Activated naive CD4-positive, alpha-beta T cell treated with Interleukin-2 at 50 U/mL for 16 hours (primary cell): ENCODE measurements at places on chromosomes 1 and 21.

GRCh38 chr1:193183019-193183627 is 3.3 kb downstream of the B3GALT2 start:
- no peak for DNase-seq

DNA sequence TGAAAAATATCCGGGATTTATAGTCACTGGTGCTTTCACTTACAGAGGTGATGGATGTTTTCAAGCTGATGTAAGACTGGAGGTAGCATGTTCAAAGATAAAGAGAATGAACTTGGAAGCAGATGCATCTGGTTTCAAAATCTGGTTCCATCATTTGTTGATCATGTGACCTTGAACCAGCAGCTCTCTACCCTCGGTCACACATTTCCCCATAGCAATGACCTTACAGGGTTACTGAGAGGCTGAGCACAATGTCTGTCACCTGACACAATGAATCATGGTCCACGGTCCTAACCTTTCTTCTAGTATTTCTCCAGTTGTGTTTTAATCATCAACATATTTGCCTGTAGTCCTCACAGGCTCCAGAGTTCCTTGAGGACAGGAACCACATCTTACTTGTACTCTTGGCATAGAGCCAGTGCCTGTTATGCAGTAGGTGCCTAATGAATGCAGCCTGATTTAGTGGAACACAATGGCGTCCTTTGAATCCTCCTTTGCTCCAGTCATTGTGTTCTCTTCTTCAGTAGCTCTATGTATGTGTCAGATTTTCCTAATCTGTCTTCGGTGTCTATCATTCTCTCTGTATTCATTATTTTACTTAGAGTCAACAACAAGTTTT is 667.3 kb downstream of the PTPRU start:
- DNase-seq, result no peak

GRCh38 chr1:89844241-89844807 is 23.5 kb downstream of the LRRC8D start:
- DNase-seq, result peak; percentile 59

- DNase-seq, result no peak
These were observed 410.7 kb downstream of the SIPA1L2 start for GRCh38 chr1:232218955-232219865.

GRCh38 chr1:195804547-195804946 is 803.7 kb downstream of the KCNT2 start:
- DNase-seq, result no peak

- DNase-seq, result no peak
These were observed 5.3 kb upstream of the VASH2 start for GRCh38 chr1:212945056-212945455.

DNA sequence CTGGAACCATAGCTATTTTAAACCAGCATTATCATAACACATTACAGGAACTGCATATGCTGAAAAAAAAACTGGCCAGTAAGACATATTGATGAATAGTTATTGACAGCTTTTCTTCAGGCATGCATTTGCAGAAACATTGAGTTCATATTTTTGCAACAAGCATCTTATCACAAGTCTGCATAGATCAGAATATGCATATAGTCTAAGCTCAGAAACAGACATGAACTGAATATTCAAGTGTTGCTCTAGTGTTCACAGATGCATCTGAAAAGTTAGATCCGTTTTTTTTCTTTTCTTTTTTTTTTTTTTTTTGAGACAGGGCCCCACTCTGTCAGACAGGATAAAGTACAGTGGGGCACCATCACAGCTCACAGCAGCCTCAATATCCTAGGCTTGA is 22.8 kb downstream of the PRMT6 start:
- no peak for DNase-seq

GRCh38 chr1:168676861-168677260 is 52.1 kb downstream of the DPT start:
- DNase-seq, result no peak

DNA sequence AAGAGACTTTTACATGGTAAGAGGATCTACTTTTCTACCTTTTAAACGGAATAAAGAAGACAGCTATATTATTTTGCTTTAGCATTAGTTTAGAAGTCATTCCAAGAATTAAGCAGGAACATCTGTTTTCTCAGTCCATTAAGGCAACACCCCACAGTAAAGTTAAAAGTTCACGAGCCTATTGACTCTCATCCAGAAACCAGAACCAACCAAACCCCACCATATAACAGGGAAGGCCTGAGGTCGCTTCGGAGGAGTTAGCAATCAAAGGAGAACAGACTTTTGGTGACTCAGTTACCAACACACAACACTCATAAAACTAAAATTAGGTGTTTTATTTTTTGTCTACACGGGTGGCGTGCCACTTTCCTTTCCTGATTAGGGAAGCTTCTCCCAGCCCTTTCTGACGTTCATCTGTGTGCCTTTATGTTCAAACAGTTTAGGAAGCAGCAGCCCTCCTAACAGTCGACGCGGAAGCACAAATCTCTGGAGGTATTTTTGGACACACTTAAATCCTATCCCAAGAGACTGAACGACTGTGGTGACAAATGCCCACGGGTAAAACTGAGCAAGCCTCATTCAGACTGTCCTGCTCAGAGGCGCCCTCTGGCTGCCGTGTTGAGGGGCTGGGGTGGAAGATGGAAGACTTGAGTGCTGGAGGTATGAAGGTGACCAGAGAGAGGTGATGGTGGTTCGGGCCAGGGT is 8.6 kb upstream of the PLA2G2C start:
- peak; percentile 80 for DNase-seq

DNA sequence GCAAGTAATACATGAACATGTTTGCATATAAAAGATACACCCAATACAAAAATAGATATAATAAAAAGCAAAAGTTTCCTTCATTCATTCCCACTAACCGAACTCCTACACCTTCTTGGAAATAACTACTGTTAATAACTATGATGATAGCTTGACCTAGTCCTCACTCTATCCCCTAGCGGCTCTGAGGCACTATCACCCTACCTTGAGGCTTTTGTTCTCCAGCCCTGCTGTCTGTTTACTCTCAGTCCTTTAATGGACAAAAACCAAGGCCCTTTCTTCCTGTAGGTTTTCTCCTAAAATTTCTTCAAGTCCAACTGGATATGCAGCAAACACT is 186.6 kb downstream of the SLC35F3 start:
- DNase-seq, result no peak

GRCh38 chr1:116508984-116509980 is 61.5 kb downstream of the CD58 start:
- DNase-seq, result peak; percentile 62
